ENCODE measurements at places on chromosomes 4 and X.

GRCh38 chr4:150938417-150938816 is 76.7 kb downstream of the LRBA start:
- ATAC-seq, result no peak

- no peak for ATAC-seq
Measured at GRCh38 chrX:149272690-149273463, 232.2 kb downstream of the IDS start.

DNA sequence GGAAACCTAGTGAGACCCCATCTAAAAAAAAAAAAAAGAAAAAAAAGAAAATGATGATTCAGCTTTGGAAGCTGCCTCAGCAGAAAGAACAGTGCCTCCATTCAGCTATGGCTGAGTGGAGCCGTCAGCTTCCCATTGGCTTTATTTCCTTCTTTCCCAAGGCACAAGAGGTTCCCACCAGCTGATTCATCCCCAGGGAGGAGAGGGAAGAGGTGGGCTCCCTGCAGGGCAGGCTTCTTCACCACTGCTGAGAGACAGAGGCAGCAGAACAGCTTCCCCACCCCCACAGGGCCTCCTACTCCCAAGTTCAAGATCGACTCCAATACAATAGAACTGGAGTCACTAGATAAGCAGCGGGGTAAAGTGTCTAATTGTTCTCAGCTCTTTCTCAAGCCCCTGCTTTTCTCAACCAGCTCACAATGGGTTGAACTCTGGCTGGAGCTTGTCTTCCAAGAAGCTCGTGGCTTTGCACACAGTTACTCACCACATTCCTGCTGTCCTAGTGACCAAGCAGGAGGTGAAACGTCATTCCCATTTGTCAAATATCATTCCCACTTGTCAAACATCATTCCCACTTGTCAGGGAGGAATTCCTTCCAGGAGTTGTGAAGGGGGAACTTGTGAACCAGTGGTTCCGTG is 47.8 kb downstream of the FHDC1 start:
- no peak for ATAC-seq

- ATAC-seq, result no peak
Measured at GRCh38 chr4:167966143-167966542, 126.2 kb upstream of the ANXA10 start.

DNA sequence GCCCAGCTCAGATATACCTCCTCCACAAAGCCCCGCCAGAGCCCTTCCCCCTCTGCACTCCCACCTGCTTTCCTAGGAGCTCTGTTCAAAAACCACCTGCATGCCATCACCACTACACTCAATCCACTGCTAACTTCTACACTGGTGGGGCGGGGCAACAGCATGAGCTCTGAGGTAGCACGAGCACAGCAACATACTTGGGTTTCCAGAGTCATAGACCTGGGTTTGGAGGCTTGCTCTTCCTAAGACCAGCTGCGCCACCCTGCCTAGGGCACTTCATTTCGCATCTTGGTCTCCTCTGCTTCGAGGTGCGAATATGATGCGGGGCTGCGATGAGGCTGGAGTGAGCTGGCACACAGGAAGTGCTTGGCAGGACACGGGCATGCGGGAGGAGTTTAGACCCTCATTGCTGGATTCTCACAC is 3.6 kb downstream of the SASH3 start:
- no peak for ATAC-seq

DNA sequence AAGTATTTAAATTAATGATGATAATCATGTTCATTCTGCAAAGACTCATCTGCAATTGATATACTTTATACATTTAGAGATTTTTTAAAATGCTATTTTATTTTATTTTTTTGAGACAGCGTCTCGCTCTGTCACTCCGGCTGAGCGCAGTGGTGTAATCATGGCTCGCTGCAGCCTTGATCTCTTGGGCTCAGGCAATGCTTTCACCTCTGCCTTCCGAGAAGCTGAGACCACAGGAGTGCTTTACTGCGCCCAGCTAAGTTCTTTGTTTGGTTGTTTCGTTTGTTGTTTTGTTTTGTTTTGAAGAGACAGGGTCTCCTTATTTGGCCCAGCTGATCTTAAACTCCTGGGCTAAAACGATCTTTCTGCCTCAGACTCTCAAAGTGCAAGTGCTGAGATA is 1541.0 kb downstream of the PCDH7 start:
- no peak for ATAC-seq

GRCh38 chr4:37415845-37416369 is 171.4 kb downstream of the NWD2 start:
- ATAC-seq, result no peak

DNA sequence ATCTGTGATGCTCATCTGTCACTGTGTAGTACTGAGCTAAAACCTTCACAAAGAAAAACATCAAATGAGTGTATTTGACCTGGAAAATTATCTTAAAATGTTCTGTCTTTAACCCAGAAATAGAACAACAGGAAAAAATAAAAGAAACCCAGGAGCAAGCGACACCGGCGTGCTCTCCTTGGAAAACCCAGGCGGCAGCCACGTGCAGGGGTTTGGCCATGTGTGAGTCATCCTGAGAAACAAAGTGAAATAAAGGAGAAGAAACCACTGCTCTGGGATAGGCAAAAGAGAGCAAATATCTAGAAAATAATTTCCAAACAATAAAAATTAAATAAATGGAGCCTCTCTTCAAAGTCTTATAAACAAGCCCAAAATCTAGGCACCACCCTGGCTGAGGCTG is 20.0 kb upstream of the TMEM128 start:
- no peak for ATAC-seq

DNA sequence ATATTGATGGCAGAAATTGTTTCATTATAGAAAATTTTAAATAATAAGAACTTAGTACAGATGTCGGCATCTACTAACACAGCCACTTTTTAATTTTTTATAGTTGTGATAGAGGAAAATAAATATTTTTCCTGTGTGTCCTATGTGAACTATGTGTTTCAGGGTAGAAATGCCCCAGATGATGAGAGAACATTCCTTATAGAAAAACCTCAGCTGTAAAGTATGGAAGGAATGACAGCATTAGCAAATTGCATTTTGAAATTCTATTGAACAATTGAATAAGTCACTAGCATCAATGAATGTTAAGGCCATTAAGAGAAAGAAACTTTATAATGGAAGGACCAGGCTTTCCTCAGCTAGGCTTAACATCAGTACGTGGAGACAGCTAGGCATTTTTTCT is 149.2 kb downstream of the CFAP299 start:
- ATAC-seq, result no peak

- no peak for ATAC-seq
Measured at GRCh38 chrX:9557091-9557490, 92.2 kb downstream of the TBL1X start.

- no peak for ATAC-seq
Measured at GRCh38 chr4:69727426-69727825, 33.0 kb downstream of the SULT1B1 start.

- ATAC-seq, result no peak
Measured at GRCh38 chr4:4942658-4943057, 76.6 kb downstream of the CYTL1 start.

DNA sequence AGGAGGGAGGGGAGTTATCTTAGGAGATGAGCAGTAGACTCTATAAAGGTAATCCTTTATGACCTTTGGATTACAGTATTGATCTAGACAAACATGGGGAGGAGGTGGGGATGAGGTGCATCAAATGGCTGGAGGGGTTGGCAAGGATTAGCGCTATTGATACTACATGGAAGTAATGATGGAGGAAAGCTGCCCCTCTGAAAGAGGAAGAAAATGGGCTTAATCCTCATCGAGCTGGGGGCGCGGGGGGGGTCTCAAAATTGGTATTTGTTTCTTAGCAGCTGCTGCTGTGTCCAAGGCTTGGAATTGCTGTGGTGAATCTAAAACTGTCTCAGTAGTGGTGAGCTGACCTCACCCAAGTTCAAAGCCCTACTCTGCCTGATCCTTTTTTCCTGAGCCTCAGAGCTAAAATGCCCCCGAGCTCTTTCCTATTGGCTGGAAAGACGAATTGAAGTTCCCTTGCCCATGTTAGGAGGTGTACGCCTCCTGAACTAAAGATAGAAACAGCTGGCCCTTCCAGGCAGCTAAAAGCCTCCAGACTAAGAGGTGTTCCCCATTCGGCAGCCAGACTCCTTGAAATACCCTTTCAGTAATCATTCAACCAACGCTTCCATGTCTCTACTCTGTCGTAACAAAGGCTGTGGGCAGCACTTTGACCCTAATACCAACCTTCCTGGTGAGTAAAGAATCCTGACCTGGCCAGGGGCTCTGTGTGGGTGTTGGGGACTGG is at the start of gene ITGB1BP2:
Gene ITGB1BP2, plus strand, starts transcription at position 556 of the 730 bp plus-strand sequence. Its CDS starts 57 bp downstream, at position 613.
- peak; percentile 44 for ATAC-seq

- ATAC-seq, result no peak
Measured at GRCh38 chr4:9971711-9972110, 49.6 kb downstream of the SLC2A9 start.

GRCh38 chrX:43065978-43066377 is 288.0 kb upstream of the PPP1R2C start:
- no peak for ATAC-seq

GRCh38 chrX:17285983-17286382 is 89.0 kb upstream of the NHS start:
- no peak for ATAC-seq

DNA sequence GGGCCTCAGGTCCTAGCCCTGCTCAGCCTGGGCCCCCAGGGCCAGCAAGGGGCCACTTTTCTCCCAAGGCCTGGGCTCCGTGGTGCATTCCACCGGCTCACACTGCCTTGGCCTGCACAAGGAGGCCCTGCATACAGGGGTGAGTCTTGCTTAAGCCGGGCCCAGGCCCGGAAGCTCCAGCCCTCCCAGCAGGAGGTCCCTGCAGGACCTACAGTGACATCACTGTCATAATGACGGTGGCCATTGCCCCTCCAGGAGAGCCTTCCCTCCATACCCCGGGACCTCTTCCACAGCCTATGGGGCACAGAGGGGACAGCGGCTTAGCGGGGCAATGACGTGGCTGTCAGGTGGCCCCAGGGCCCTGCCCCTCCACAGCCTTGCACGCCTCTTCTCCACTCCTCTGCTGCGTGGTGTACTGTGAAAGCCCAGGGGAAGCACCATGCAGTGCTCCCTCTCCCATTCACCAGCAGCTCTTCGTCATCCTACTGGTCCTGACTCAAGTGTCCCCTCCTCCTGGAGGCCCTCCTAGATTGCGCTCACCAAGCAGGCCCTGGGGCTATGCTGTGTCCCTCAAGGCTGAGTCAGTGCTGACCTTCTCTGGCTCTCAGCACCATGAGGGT is 32.3 kb upstream of the AFAP1 start:
- no peak for ATAC-seq

GRCh38 chrX:148647651-148648050 is 147.2 kb downstream of the AFF2 start:
- ATAC-seq, result no peak

DNA sequence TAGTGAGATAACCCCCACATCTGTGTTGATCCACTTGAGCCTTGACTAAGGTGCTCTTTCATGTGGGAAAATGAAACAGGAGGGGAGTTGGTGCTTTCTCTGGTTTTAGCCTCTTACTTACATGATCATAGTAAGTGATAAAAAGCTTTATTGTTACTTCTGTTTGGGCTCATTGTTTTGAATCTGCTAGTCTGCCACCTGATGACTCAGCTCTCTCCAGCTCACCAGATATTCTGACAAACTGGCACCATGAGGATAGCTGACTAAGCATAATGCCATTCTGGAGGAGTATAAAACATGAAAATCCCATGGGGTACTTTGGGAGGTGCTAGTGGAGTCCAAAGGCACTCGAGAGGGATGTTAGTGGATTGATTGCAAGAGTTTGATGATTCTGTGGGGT is 824.0 kb downstream of the RAPGEF2 start:
- no peak for ATAC-seq

GRCh38 chr4:190015538-190016368 is 11.3 kb downstream of the FRG2 start:
- no peak for ATAC-seq

DNA sequence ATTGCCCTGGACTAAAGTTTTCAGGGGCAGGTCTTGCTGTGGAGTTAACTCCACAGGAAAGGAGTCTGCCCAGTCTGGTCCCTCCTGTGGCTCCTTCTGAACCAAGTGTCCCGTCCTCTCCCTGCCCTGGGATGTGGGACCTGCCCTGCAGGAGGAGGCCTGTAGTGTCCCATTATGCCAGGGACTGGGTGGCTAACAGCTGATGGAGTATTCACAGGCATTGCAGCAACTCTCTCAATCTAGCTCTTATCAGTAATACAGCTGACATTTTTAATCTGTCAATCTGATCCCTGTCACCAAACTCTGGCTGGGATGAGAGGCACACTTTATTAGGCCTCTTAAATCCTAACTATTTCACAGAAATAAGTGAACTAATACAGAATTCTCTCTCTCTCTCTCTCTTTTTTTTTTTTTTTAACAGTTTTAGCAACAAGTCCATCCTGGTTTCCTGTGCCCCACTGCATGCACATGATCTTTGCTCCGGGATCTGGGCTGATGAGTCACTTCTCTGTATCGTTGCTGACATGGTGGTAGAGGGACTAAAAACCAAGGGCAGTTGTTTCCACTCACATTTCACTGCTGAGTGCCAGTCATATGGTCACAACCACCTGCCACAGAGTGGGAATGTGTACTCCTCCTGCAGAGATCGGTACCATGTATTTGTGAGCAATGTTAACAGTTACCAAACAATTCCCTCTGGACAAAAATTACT is 39.1 kb downstream of the HAND2 start:
- ATAC-seq, result peak; percentile 79

- ATAC-seq, result no peak
Measured at GRCh38 chr4:114217150-114217817, 237.8 kb upstream of the ARSJ start.

GRCh38 chrX:1111601-1112300 is 100.7 kb downstream of the CRLF2 start:
- ATAC-seq, result no peak

- no peak for ATAC-seq
Measured at GRCh38 chr4:135385830-135386581, 1184.4 kb upstream of the PABPC4L start.

- ATAC-seq, result no peak
Measured at GRCh38 chr4:94528792-94529451, 77.2 kb downstream of the PDLIM5 start.
